Fibroblast of lung (primary cell): ENCODE measurements at places on chromosomes 16 and 17. TPM values are rescaled to one million over a fixed set of nuclear protein-coding genes. Genes with fewer than 3 reads are reported as not detected.

DNA sequence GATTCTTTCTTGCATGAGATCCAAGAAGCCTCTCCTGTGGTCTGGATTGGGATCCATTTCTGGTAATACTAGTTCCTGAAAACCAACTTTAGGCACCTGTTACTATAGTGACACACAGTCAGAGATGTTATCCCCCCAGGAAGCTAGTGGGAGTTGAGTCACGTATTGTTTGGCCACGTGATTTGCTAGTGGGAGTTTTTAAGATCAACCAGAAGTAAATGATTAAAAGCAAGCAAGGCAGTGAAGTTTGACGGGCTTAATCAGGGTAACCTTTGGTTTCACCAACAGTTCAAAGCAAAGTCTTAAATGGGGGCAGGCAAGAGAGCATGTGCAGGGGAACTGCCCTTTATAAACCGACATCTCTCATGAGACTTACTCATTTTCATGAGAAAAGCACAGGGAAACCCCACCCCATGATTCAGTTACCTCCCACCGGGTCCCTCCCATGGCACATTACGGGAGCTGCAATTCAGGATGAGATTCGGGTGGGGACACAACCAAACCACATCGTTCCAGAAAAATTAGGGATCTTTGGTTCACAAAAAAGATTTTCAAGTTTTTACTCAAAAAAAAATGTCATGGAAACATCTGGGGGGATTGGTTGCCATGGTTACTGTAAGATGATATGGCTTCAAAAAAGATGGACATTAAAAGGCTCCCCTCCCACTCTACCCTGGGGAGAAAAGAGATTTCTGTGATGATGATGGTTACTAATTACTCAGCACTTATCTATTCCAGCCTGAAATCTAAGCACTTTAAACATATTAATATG is 483.1 kb upstream of the ERCC4 start:
- peak; percentile 32 for DNase-seq

DNA sequence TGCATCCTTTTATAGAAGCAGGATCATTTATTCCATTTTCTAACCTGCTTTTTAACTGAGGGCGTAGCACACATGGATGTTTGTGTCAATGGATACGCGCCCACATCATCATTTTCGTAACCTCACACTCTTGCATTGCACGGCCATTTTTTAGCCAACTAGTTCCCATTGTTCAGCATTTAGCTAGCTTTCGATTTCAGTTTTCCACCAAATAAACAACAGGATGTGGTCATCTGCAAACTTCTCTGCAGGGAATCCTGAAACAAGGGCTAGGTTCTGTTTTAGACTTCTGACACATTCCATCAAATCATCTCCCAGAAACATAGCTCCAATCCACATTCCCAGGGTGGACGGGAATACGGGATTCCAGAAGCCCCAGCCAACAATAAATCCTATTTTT is 6.4 kb downstream of the CYB561 start:
- DNase-seq, result peak; percentile 53

DNA sequence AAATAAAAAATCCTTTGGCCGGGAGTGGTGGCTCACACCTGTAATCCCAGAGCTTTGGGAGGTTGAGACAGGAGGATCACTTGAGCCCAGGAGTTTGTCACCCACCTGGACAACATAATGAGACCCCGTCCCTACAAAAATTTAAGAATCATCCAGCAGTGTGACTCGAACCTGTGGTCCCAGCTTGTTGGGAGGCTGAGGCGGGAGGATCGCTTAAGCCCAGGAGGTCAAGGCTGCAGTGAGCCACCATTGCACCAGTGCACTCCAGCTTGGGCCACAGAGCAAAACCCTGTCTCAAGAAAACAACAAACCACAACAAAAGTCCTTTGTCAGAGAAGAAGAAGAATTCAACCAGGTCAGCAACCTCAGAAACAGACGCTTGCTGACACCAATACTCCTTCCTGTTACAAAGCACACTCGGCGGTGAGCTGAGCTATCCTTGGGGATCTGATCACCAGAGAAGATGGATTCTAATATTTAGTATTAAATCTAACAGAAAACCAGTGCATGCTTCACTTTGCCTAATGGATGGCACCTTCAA is 12.9 kb upstream of the PVALEF start:
- DNase-seq, result no peak

- peak; percentile 25 for DNase-seq
Measured at GRCh38 chr17:14341866-14342265, 41.0 kb downstream of the HS3ST3B1 start.

DNA sequence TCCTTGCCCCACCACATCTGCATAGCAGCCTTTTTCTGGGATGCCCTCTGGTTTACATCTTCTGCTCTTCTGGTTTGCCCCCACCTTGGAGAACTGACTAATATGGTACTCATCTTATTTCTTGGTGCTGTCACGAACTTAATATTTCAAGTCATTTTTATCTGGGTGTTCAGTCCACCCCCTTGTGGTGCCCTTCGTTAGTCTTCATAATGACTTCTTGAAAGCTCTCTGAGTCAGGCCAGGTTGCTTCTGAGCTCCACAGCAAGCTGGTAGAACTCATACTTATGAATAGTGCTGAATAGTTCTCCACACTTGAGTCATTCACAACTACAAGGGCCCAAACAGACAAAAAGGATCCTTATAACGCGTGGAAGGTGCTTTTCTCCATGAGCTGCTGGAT is 35.8 kb upstream of the TEKT3 start:
- DNase-seq, result peak; percentile 51

Gene KRTAP4-4
- polyA plus RNA-seq, result not detected in 2 replicates

Gene SAMD14
- polyA plus RNA-seq, result 1.4 and 3.8 TPM in 2 replicates

Gene TBX6
- not detected in 2 replicates for polyA plus RNA-seq

Gene MYH8
- 0.01 TPM in 1 of 2 replicates, not detected in the other for polyA plus RNA-seq

Gene MEIOB
- polyA plus RNA-seq, result 0.05 TPM in 1 of 2 replicates, not detected in the other
